ENCODE measurements at places on chromosomes 12 and 14.

DNA sequence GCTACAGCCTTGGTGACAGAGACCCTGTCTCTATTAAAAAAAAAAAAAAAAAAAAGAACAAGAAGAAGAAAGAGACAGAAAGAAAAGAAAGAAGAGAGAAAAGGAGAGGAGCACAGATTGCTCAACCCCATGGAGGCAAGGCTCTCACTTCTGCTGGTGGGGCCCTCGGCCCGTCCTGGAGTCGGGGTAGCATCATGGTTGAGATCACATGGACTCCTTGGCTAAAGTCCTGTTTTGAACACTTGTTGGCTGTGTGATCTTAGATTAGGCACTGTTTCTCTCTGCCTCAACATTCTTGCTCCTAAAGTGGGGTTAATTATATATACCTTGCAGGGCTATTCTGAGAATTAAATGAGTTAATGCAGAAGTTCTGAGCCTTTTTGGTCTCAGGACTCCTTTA, 207.7 kb downstream of the CACNA1C start:
- no peak for DNase-seq

DNA sequence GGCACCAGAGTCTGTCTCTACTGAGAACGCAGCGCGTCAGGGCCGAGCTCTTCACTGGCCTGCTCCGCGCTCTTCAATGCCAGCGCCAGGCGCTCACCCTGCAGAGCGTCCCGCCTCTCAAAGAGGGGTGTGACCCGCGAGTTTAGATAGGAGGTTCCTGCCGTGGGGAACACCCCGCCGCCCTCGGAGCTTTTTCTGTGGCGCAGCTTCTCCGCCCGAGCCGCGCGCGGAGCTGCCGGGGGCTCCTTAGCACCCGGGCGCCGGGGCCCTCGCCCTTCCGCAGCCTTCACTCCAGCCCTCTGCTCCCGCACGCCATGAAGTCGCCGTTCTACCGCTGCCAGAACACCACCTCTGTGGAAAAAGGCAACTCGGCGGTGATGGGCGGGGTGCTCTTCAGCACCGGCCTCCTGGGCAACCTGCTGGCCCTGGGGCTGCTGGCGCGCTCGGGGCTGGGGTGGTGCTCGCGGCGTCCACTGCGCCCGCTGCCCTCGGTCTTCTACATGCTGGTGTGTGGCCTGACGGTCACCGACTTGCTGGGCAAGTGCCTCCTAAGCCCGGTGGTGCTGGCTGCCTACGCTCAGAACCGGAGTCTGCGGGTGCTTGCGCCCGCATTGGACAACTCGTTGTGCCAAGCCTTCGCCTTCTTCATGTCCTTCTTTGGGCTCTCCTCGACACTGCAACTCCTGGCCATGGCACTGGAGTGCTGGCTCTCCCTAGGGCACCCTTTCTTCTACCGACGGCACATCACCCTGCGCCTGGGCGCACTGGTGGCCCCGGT, at the start of gene PTGDR:
Gene PTGDR, plus strand, starts transcription at position 198 of the 778 bp plus-strand sequence. Its CDS starts 117 bp downstream, at position 315.
- peak; percentile 53 for DNase-seq

- DNase-seq = no peak
These were observed 38.1 kb downstream of the TXNDC16 start for GRCh38 chr14:52514046-52514811.

- DNase-seq = no peak
These were observed 179.2 kb upstream of the EGLN3 start for GRCh38 chr14:34129927-34130552.

DNA sequence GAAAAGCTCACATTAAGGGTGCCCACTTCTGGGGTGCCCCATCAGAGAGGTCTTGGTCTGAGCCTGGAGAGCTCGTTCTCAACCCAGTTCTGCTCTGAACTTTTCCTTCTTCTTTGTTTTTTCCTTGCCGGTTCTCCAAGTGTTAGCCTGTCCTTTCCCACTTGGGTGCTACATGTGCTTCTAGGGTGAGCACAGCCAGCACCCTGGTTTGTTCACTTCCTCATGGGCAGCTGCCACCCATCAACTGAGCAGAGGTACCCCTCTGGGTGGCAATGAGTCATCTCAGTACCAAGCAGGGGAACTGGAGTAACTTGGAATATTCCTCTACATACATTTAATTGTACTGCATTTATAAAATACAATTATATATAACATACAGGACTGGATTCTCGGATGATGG, 3.9 kb upstream of the SYNE3 start:
- peak; percentile 20 for DNase-seq

GRCh38 chr12:130497321-130497720, 159.6 kb downstream of the PIWIL1 start:
- no peak for DNase-seq

- DNase-seq = no peak
These were observed 417.3 kb downstream of the SNAPC1 start for GRCh38 chr14:62179367-62180018.

DNA sequence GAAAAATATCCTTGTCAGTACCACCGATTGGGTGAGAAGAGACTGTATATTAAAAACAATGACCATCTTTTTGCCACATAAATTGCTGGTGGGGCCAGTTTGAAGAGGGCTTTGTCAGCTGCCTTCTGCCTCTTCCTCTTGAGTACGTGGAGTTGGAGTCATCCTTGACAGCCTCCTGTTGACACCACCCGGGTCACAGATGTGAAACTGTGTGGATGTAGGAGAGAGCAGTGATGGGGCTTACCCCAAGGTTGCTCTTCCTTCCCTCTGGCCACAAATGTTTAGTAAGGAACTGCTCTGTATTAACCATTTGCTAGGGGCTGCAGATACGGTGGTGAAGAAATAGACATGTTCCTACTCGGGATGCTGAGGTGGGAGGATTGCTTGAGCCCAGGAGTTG, 12.2 kb downstream of the PTPN11 start:
- no peak for DNase-seq

GRCh38 chr12:117046011-117046369, 53.2 kb downstream of the TESC start:
- no peak for DNase-seq

DNA sequence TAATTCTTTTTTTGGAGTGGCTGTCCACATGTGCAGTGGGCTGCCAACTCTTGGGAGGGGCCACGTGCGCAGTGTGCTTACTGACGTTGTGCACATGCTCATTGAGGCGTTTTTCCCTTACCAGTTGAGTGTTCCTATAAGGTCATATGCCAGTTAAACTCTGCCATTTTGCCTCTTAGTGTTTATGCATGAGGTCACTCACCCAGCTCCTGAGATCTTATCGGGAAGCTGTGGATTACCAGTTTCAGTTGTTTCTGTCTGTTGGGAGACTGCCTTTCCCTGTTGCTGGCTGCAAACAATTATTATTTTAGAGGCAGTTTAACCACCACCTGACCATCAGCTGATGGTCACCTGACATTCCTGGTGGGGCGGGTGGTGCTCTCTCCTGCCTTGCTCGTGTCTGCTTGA, 16.1 kb upstream of the KIF21A start:
- DNase-seq = no peak

GRCh38 chr14:71235875-71236274, 328.6 kb downstream of the PCNX1 start:
- no peak for DNase-seq

DNA sequence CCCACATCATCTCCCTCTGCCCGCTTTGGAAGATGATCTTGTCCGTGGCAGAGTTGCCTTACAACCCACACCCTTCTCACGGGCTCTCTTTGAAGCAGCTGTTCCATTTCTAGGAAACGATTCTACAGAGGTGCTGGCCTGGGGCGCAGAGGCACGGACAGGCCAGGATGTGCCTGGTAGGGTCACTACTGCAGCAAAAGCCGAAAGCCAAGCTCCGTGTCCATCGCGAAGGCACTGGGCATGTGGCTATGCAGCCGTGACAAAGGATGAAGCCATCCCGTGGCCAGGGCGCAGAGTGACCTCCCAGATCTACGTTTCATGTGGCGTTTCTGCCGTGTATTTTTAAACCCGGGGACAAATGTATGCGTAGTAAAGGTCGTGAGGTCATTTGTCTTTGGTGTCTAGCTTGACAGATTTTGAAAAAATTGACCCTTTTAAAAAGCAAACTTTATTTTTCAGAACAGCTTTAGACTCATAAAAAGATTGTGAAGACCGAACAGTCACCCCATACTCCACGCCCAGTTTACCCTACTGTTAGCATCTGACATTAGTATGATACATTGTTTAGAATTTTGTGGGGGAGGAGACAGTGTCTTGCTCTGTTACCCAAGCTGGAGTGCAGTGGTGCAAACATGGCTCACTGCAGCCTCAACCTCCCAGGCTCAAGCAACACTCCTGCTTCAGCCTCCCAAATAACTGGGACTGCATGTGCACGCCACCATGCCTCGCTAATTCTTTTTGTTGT, 40.4 kb upstream of the NCOR2 start:
- DNase-seq = no peak

- no peak for DNase-seq
These were observed 92.9 kb downstream of the APAF1 start for GRCh38 chr12:98738002-98738401.

- DNase-seq = no peak
These were observed 67.7 kb upstream of the NTF3 start for GRCh38 chr12:5364036-5364770.

DNA sequence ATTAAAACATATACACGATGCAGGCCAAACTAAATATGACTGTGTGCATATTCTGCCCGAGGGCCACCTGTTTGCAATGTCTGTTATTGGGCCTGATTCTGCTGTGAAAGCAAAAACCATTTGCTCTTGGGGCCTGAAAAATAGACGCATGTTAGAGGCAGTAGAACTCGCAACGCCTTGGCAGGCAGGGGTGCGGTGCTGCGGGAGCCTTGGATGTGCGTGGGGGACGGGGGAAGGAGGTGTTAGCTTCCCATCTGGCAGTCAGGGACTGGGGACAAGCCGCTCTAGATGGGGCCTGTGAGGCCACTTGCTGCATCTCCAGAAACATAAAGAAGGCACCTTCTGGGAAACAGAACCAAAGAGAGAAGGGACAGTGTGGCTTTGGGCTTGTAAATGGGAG, 216.3 kb downstream of the PHETA1 start:
- DNase-seq = no peak

DNA sequence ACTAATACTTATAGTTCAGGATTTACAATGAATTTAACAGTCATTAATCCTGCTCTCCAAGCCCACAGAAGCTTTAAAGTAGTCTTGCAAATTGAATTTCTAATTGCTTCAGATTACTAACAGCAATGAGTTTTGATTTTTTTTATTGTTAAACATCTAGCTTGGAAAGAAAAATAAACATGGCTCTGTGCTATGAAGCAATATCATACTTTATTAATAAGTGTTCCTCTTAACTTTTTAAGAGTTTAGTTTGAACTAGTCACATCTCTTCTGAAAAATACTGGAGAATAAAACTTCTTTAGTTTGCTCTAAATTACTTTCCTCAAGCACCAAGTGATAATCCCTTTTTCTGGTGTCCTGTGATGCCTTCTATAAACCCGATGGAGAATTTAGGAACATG, 250.2 kb downstream of the TRHDE start:
- DNase-seq = no peak

- DNase-seq = no peak
These were observed 599 bp upstream of the TRHDE start for GRCh38 chr12:72271451-72272090.

- DNase-seq = no peak
These were observed 463.6 kb upstream of the CCDC196 start for GRCh38 chr14:66022526-66022925.

- DNase-seq = no peak
These were observed 28.6 kb upstream of the PPM1H start for GRCh38 chr12:62963486-62964041.

GRCh38 chr12:108798551-108799221, 58.7 kb downstream of the SSH1 start:
- no peak for DNase-seq

DNA sequence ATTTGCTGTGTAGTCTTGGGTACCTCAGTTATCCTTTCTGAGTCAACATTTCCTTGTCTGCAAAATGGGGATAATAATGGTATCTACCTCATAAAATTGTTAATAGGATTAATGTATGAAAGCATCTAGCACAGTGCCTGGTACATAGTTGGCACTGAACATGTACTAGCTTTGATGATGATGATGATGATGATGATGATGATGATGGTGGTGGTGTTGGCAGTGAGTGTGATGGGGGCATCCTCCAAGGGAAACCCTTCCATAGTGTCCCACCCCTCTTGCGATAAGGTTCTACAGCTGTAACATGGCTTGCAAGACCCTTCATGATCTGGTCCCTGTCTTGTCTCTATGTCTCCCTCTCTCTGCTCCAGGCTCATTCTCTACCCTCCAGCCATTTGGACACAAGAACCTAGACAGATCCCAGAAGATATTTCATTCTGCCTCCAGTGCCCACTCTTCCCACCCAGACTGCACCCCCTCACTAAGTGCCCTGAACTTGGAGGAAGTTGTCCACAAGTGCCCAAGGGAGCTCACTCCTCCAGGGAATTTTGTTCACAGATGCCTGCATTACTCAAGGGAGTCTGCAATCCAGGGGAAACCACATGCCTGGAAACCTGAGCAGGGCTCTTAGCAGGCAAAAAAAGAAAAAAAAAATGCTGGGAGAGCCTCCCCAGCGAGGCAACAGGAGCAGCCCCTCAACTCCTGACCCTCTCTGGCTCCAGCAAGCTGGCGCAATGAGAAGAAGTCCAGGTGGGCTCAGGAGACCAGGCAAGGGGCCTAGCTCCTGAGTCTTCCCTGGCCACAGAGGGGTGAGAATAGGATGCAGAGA, 10.1 kb upstream of the BDKRB1 start:
- DNase-seq = no peak

DNA sequence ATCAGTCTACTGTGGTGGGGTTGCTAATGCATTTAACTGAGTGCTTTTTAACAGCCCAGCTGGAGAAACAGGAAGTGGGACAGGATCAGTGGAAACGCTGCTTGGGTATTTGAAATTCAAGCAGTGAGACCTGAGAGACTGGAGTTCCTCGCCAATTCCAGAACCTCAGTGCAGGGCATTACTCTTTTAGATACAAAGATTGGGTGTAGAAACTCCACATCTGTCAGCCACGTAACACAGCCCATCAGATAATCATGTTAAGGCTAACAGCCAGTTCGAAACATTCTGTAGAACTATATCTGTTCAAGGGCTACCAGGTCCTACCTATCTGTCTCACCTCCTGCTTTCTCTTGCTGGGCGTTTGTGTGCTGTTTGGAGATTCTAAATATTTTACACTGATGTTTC, 45.5 kb downstream of the RAD52 start:
- DNase-seq = no peak

- DNase-seq = no peak
These were observed 83.2 kb downstream of the DHRS2 start for GRCh38 chr14:23719225-23719985.

DNA sequence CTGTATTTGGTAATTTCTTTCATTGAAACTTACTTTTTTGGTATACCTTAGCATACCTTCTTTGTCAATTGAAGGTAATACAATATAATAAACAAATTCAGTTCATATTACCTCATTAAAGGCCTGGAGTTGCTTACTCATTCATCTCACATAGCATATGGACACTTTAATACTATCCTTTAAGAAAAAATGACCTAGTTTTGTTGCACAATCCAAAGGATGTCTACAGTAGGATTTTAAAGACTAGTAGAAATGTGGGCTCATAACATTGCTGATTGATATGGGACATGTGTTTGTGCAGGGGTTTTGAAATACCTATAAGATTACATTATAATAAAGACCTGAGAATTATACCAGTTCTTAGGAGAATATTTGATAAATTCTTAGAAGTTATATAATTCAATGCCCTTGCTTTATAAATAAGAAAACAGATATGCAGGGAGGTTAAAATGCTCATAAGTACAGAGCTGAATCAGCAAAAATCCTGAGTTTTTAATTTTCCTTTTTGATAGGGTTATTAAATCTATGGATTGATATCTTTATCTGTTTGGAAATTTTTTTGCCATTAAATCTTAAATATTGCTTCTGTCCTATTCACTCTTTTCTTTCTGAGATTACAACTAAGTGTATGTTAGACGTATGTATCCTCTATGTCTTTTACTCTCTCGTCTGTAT, 352.1 kb downstream of the ATP23 start:
- DNase-seq = no peak

GRCh38 chr12:104649921-104650320, 193.2 kb downstream of the CHST11 start:
- DNase-seq = no peak

Data from activated CD8-positive, alpha-beta memory T cell treated with anti-CD3 and anti-CD28 coated beads, Interleukin-2, amount 50 U/mL, for 4 hours (primary cell).